ENCODE measurements at places on chromosomes 3 and 15.

- DNase-seq = no peak
Observed at GRCh38 chr3:137199678-137200077, 241.9 kb downstream of the IL20RB start.

DNA sequence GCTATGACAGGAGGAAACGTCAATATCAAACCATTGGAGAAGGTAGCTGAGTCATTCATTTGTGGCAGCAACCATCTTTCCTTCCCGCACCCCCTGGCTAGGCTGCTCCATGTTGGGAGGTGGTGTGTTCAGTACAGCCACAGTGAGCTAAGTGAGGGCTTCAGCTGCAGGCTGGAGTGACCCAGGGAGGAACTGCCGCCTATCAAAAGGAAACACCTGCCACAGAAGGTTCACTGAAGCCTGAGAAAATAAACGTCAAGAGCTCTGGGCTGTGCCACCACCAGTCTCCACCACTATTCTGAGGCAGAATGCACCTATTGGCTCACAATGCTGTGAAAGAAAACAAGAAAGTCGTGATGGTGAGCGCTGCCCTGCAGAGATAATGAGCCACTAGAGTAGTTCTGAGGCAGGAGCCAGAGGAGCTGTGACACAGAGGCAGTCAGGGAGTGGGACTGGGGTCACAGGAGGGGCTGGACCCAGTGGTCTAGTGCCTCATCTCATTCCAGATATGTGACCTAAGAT is 34.8 kb upstream of the CD47 start:
- DNase-seq = peak; percentile 35

DNA sequence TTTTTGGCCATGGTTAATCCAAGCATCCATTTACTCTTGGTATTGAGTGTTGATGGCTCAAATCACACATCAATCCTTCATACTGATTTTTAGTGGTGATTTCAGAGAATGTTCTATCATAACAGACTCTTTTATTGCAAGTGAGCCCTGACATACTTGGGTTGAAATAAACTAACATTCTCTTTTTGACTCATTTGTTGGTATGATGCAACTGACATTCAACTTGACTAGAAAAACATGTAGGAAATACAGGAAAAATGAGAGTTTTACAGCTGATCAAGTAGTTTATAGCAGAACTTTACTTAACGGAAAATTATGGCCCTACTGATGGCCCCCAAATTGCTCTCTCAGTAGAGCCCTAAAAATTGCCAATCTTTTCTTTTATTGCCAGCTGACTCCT is 173.9 kb upstream of the CD96 start:
- DNase-seq = no peak

GRCh38 chr3:136682740-136683312 is 69.4 kb downstream of the STAG1 start:
- DNase-seq = no peak

DNA sequence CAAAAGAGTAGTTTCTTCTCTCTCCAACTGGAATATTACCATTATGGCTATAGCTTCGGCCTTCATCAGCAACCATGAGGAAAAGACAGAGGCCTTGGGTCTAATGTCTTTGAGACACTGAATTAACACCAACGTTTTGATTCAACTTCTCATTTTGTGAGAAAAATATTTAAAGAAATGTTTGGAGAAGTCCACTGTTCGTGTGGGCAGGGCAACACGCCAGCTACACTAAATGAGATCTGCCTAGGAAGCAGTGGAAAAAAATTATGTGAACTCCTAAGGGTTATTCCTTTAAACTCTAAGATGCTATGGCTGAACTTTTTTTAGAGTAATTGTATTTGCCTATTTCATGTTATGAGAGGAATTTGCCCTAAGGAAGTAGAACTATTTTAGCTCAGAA is 41.8 kb downstream of the NCEH1 start:
- DNase-seq = no peak

GRCh38 chr3:140942221-140943104 is 827 bp downstream of the SLC25A36 start:
- DNase-seq = peak; percentile 3

DNA sequence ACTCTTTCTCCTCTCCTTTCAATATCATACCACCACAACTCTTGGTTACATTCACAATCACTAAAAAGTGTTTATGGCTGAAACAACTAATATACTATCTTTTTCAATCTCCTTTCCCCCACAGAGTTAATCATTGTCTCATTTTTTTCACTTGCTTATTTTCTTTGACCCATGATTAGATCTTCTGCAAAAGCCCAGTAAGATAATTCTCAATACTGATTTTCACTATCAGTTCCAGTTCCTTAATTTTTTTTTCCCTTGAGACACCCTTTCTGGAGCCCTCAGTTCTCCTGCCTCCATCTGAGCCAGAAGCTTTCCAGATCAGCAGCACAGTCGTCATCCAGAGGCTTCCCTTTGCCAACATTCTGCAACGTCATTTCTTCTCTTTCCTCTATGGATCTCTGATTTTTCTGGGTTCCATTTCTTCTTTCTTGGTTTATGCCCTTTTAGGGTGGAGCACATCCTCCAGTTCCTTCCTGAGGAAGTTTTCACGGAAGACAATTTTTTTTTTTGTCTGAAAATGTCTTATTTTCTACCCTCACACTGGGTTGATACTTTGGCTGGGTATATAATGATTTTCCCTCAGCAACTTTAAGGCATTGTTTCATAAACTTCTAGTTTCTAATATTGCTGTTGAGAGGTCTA is 88.7 kb upstream of the C15orf39 start:
- no peak for DNase-seq

GRCh38 chr3:50260942-50261441 is 8.0 kb upstream of the SEMA3B start:
- DNase-seq = no peak

GRCh38 chr15:25091421-25092158 is 136.8 kb downstream of the SNRPN start:
- DNase-seq = no peak

GRCh38 chr3:125002414-125003368 is 53.1 kb downstream of the HEG1 start:
- no peak for DNase-seq

DNA sequence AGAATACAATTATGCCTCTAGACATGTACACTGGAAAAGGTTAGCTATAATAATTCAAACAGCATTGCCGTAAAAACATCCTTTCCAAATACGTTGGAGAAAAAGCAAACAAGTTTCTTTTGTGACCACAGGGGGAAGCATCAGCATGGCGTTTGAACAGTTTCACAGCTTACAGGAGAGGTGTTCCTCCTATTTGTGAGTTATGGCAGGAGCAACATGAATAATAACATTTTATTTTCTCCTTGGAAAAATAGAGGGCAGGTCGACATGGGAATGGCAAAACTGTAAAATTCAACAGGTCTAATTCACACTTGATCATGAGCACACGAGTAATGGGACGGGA is 39.7 kb upstream of the GADL1 start:
- DNase-seq = no peak
